ENCODE measurements at places on chromosomes 5 and 9.

GRCh38 chr9:85522459-85523092 is 219.2 kb downstream of the AGTPBP1 start:
- DNase-seq, result no peak

DNA sequence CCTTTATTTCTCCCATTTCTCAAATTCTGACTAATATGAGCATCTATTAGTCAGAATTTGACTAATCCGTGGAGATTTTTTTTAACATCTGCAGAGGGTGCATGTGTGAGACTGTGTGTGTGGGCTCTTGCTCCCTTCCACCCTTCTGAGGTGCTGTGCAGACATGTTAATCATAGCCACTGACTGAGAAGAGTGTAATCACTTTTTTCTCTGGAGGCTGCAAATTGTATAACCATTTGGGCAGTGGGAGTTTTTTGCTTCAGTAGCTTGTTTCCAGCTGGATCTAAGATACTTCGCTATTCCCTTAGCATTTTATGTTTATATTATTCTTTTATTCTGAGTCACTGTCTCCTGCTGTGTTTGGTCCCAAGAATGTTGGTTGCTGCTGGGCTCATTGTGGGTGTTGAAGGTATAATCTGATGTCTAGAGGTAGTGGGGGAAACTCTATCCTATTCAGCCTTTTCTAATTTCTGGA is 66.2 kb downstream of the ARHGEF28 start:
- peak; percentile 40 for DNase-seq

DNA sequence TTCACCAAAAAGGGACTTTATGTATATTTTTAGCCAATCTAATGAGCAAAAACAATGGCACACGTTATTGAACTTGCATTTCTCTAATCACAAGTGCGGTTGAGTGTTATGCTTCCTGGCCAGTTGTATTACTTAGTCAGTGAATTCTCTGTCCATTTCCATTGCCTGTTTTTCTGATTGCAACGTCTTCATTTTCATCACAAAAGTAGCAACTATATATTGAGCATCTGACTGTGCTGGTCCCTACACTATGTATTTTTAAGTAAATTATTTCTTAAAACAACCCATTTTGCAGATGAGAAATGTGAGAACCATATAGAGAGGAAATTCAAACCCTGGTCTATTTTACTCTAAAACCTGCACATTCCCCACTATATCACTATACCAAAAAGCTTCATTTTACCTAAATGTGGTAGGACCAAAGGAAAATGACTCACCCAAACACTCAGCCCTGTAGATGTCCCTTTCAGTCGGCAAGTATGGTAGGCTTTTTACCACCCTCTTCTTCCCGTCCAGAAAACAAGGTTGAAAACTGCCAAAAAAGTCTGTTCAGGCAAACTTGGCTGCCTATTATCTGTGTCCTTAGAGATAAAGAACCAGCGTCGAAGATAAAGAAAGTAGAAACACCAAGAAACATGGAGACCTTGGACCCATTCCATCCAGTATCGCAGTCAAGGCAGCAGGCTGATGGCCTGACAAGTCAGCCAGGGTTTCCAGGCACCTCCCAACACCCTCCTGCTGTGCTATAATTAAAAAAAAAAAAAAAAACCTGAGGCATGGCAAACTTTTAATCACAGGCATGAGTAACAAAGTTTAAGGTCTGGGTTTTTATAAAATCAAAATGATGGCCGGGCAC is 18.8 kb upstream of the FAM13B start:
- DNase-seq, result no peak

- no peak for DNase-seq
Observed at GRCh38 chr5:54671111-54671531, 153.6 kb downstream of the SNX18 start.

GRCh38 chr5:169626779-169627178 is 10.3 kb upstream of the DOCK2 start:
- peak; percentile 55 for DNase-seq

GRCh38 chr5:128778474-128778873 is 186.8 kb upstream of the SLC27A6 start:
- DNase-seq, result no peak

DNA sequence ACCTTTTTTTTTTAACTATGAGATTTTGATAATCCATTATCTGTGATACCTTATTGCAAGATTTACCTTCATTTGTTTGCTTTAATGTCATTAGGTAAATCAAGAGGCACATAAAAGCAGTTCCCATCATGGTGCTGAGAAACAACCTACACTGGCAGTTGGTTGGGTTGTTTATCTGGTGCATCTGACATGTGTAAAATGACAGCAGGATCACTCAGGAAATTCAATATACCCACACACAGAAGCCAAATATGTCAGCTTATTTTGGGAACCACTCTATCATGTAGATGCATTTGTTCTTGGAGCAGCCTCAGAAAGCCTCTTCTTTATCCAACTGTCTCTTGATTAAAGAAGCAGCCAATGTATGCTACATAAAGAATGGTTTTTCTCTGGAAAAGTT is 7.8 kb upstream of the CCDC192 start:
- DNase-seq, result no peak

GRCh38 chr5:107997338-107997980 is 326.7 kb upstream of the EFNA5 start:
- no peak for DNase-seq

GRCh38 chr9:120845255-120845654 is 2.5 kb upstream of the PSMD5 start:
- DNase-seq, result no peak

GRCh38 chr5:176573564-176574296 is 24.6 kb downstream of the CDHR2 start:
- peak; percentile 70 for DNase-seq

DNA sequence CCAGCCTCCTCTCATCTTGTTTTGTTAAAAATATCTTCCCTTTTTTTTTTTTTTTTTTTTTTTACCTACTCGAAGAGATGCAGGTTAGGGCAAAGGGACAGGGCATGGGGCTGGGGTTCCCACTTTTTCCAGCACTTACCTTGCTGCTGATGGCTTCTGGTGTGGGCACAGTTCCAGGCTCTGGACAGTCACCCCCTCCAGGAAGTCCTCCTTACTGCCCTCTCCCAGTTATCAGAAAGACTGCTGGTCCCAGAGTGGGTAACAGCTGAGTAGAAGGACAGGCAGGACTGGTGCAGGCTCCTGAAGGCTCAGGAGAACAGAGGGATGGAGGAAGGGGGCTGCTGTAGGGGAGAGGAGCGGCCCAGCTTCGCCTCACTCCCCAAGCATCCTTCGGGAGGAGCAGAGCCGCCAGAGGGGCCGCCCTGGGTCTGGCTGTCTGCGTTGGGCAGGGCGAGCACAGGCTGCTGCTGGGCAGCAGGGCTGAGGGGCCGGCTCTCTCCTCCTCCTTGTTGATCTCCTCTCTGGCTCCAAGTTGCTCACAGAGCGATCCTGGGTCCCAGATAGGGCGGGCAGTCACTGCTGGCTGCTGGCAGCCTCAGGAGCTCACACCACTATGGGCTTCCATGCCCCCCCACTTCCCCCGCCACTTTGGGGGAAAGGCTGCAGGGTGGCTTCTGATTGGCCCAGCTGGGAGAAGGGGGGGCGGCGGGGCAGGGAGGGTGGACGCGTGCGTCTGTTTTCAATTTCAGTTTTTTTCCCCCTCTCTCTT is at the start of gene PDGFRB:
Gene PDGFRB, minus strand, starts transcription at position 588 of the 769 bp plus-strand sequence. CDS start 18,798 bp downstream, outside the sequence.
- DNase-seq, result peak; percentile 78

DNA sequence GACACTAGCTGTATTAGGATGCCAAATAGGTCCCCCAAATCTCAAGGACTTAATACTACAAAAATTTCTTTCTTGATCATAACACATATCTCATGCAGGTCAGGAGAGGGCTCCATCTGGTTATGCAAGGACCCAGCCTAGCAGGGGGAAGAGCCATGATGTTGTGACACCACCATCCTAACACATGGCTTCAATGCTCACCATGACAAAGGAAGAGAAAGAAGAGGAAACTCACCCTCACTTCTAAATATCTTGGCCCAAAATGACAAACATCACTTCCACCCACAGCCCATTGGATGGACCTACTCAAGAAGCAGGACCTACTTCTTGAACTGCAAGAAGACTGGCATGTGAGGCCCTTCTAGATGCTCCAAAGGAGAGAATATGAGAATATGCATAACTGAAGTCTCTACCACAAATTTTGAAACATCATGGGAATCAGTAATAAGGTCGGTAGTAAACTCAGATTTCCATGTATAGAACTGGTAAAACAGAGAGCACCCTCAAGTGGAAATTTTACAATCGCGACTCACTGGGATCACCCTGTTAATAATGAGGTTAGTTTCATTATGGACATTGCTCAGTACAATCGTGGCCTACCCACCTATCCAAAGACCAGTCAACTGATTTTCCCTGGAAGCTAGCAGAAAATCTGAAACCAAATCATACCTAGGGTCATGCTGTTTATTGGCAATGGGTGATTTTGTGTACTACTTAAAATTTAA is 308.2 kb downstream of the ACTL7B start:
- DNase-seq, result no peak

DNA sequence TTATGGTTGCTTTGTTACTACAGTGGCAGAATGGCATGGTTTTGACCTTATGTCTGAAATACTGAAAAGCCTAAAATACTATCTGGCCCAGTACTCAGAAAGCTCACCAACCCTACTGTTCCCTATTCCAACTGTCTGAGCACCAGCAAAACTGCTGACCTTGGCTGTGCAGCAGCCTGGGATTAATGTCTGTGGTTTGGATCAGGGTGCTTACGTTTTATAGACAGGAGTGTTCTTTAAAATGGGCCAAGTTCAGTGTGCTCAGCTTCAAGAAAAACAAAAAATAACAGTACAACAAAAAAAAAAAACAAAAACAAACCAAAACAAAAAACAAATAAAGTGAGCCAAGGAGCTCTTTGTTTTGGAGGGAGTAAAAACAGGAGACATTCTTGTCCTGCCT is 36.4 kb downstream of the SLC28A3 start:
- no peak for DNase-seq

GRCh38 chr5:135067587-135067986 is 33.6 kb upstream of the PITX1 start:
- DNase-seq, result no peak

DNA sequence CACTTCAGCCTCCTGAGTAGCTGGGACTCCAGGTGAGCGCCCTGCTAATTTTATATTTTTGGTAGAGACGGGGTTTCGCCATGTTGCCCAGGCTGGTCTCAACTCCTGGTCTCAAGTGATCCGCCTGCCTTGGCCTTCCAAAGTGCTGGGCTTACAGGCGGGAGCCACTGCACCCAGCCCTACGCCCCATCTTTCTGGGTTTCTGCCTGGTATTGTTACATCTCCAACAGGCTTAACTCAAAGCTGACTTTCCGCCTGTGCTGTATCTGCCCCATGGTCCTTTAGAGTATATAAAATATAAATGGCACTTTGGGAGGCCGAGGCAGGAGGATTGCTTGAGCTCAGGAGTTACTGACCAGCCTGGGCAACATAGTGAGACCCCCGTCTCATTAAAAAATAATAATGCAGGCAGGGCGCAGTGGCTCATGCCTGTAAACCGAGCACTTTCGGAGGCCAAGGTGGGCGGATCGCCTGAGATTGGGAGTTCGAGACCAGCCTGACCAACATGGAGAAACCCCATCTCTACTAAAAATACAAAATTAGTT is 36.5 kb upstream of the GLDC start:
- DNase-seq, result no peak

GRCh38 chr5:126052791-126053190 is 370.4 kb upstream of the GRAMD2B start:
- no peak for DNase-seq

DNA sequence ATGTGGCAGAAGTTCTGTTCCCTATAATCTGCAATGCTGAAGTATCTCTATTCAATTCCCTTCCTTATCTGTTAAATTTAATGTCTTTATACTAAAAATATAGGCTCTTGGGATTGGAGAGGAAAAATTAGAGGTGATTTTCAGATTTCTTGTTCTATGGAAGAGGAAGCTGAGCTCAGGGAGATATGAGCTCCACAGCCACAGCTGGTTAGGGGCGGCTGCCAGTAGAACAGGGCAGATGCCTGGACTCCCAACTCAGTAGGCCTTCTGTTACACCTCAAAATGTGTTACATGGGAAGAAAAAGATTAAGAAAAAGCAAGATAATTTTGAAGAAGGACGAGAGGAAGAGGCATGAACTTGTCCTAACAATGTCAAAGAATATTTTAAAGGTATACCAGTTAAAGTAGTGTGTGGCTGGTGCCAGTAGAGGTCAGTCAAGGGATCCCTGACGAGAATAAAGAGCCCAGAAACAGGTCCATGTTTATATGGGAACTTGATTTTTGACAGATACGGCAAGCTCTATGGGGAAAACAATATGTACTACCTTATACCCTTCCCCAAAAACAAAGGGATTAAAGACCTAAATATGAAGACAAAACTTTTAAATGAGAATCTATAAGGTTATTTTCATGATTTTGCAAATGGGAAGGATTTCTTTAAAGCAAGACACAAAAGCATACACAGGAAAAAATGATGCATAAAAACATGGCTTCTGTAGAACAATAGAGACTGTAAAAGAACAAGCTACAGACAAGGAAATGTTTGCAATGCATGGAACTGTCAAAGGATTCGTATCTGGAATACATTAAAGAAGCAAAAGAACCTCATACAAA is 28.7 kb downstream of the DNAJC21 start:
- DNase-seq, result peak; percentile 25

GRCh38 chr5:98794001-98794400 is 20.5 kb downstream of the RGMB start:
- no peak for DNase-seq

DNA sequence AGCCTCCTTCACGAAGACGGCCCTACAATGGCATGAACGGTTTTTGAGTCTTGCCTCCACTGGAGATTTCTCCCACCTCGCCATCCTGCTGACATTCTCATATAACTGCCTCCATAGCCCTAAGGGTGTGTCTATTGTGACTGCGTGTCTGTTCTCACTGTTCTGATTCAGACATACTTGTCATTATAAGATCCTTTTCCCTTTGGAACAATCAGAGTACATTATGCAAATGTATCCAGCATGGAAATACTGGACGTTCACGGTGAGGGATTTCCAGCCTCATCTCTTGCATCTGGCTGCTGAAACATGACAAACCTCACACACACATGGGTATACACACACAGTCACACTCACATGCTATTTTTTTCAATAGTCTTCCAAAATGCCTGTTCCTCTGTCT is 402.1 kb downstream of the DIRAS2 start:
- DNase-seq, result no peak

- no peak for DNase-seq
Observed at GRCh38 chr9:36191686-36192085, 965 bp downstream of the CLTA start.

DNA sequence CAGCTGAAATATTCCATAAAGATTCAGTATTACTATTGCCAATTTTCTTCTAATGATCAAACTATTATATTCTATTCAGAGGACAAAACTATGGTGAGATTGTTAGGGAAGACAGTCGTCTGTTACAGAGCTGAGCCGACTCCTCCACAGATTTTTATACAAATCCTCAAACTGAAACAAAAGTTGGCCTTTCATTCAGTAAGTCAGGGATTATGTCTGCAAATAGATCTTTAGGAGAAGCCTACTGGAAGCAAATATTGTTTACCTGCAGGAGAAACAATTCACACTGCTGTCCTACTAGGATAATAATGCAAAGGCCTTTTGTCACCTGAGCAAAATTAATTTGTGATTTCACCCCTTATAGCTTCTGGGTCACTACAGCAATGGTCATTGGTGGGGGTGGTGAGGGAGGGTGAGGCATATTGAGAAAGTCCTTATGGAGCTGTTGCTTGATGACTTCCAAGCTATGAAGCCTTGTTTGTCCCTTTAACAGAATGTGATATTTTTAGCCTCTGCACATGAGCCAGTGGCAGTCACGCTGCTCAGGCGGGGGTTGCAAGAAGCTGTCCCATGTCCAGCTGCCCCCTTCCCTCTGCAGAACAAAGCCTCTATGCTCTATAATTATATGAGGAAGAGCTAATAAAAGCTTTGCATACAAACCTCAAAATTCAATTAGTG is 200.5 kb upstream of the KLF9 start:
- DNase-seq, result no peak
